CD4-positive, CD25-positive, alpha-beta regulatory T cell (primary cell): ENCODE measurements at places on chromosomes 2 and 18.

GRCh38 chr2:20015482-20016083 lies 3.1 kb upstream of the MATN3 start:
- DNase-seq: peak; percentile 36
- peaks cover 32% of the 10 kb centered on the region for H3K27me3 ChIP-seq
- no peak overlapping the region for H3K27ac ChIP-seq
- H3K4me3 ChIP-seq: no peak overlapping the region
- H3K4me1 ChIP-seq: peaks cover 12% of the 10 kb centered on the region

DNA sequence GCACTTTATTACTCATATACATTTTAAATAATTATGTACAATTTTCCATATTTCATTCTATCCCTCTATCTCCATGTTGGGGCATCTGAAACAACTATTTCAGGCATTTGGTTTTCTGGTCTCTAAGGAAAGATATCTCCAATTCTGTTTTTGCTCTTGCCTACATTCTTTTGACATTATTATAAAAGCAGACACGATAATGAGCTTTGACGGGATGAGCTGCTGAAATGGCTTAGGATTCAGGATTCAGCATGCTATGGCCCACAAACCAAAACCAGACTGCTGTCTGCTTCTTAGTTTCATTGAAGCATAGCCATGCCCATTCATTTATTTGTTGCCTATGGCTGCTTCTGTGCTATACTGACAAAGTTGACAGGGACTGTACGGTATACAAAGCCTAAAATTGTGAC lies 42.7 kb upstream of the GLS start:
- H3K36me3 ChIP-seq: no peaks in the 10 kb centered on the region
- H3K27ac ChIP-seq: no peak overlapping the region
- no peak overlapping the region for H3K4me3 ChIP-seq
- DNase-seq: no peak
- H3K27me3 ChIP-seq: no peaks in the 10 kb centered on the region
- H3K4me1 ChIP-seq: no peaks in the 10 kb centered on the region

- H3K27ac ChIP-seq: no peak overlapping the region
- H3K27me3 ChIP-seq: no peaks in the 10 kb centered on the region
- no peaks in the 10 kb centered on the region for H3K4me1 ChIP-seq
Measured at GRCh38 chr2:237464757-237465391, 22.2 kb upstream of the MLPH start.

DNA sequence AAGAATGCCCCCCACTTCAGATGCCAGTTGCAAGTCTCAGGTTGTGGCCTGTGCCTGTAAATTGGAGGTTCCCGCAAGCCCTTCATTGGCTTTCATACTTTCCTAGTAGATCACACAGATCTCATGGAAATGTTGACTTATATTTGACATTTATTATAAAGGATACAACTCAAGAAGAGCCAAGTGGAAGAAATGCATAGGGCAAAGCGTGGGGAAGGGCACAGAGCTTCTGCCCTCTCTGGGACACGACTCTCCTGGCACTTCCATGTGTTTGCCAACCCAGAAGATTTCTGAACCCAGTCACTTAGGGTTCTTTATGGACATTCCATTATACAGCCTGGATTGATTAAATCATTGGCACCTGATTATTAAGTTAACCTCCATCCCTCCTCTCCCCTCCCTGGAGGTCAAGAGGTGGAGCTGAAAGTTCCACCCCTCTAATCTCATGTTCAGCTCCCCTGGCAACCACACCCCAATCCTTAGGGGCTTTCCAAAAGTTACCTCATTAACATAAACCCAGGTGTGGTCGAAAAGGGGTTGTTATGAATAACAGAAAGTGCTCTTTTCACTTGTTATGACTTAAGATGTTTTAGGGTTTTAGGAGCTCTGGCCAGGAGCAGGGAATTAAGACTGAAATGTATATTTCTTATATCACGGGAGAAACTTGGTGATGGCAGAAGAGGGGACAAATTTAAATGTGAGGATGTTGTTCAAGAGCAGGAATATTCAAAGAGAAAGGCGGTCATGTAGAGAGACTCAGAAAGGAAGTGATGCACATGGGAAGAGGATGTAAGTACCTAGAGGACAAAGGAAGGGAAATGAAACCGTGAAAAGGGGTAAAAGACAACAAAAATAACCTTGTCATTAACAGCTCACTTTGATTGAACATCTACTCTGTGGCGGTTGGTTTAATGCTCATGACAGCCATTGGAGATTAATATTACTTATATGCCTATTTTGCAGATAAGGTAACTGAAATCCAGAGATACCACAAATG lies 31.8 kb downstream of the SP100 start:
- no peaks in the 10 kb centered on the region for H3K27me3 ChIP-seq
- H3K4me1 ChIP-seq: peaks cover 22% of the 10 kb centered on the region
- peak; percentile 69 for DNase-seq

GRCh38 chr2:15673919-15674636 lies 82.4 kb downstream of the DDX1 start:
- no peaks in the 10 kb centered on the region for H3K36me3 ChIP-seq
- no peak overlapping the region for H3K27ac ChIP-seq
- no peaks in the 10 kb centered on the region for H3K4me1 ChIP-seq
- DNase-seq: no peak
- no peak overlapping the region for H3K4me3 ChIP-seq
- no peaks in the 10 kb centered on the region for H3K27me3 ChIP-seq

- H3K27ac ChIP-seq: peak overlapping the region; percentile 86
- peak overlapping the region; percentile 95 for H3K4me3 ChIP-seq
- no peak for DNase-seq
Measured at GRCh38 chr2:85355073-85355410, 473 bp downstream of the ELMOD3 start.

DNA sequence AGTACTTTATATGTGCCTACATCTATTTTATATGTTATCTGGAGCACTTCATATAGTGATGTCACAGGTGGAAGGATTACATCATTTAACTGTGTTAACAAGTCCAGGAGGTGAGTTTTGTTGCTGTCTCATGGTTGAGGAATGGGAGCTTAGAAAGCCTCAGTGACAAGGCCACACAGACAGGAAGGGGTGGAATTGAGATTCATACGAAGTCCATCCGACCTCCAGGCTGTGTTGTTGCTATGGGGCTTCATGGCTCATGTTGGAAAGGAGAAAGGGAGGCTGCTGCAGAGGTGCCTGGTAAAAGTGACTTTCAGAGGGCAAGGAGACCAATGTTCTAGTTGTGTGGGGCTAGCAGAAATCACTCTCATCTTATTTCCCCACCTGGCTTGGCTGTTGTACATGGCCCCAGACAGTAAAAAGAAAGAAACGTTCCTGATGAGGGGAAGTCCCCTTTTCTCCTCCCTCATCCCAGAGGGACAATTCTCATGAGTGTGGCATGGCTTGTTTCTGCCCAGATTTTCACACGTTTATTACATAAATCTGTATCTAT lies 31.0 kb upstream of the GREB1 start:
- no peak overlapping the region for H3K27ac ChIP-seq
- no peak for DNase-seq
- no peaks in the 10 kb centered on the region for H3K4me1 ChIP-seq
- no peak overlapping the region for H3K4me3 ChIP-seq

DNA sequence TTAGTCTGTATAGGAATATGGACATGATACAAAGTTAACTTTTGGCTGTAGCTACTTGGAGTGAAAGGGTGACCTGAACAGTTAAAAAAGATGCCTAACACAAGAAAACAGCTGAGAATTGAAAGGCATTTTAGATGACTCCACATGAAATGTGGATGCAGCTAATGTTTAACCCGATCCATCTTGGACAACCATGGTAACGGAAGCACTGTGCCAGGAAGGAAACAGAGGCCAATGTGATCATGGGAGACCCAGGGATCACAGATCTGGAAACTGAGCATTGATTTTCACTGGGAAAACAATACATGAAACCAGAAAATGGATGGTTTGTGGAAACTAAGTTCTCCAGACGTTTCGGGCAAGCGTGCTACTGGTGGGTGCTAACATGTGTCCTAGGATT lies 669.1 kb downstream of the GALR1 start:
- no peaks in the 10 kb centered on the region for H3K27me3 ChIP-seq
- DNase-seq: no peak
- H3K27ac ChIP-seq: no peak overlapping the region
- H3K4me3 ChIP-seq: no peak overlapping the region
- no peaks in the 10 kb centered on the region for H3K4me1 ChIP-seq

GRCh38 chr2:188181067-188181838 lies 110.4 kb upstream of the GULP1 start:
- no peak for DNase-seq
- H3K27me3 ChIP-seq: no peaks in the 10 kb centered on the region
- H3K4me3 ChIP-seq: no peak overlapping the region
- no peaks in the 10 kb centered on the region for H3K36me3 ChIP-seq
- no peaks in the 10 kb centered on the region for H3K4me1 ChIP-seq

DNA sequence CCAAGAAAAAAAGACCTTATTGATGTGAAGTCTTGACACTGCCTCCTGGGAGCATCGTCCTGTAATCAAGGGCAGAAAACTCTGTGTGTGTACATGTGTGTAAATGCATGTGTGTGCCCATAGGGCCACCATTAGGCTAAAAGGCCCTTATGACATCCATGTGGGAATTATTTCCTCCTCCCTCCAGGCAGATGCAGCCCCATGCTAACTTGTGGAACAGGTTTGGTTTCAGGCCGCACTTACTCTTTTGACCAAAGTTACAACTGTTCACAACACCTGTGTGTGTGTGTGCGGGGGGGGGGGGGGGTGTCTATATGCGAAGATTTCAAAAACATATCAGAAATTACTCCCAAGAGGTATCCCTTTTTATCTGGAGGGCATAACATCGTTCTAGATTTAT lies 87.4 kb upstream of the SLC14A2 start:
- no peaks in the 10 kb centered on the region for H3K4me1 ChIP-seq
- DNase-seq: no peak
- peaks cover 3% of the 10 kb centered on the region for H3K27me3 ChIP-seq
- H3K4me3 ChIP-seq: no peak overlapping the region
- no peak overlapping the region for H3K27ac ChIP-seq

GRCh38 chr18:6747646-6748045 lies 18.1 kb downstream of the ARHGAP28 start:
- no peaks in the 10 kb centered on the region for H3K27me3 ChIP-seq
- DNase-seq: no peak
- H3K27ac ChIP-seq: no peak overlapping the region
- H3K4me1 ChIP-seq: no peaks in the 10 kb centered on the region
- H3K36me3 ChIP-seq: no peaks in the 10 kb centered on the region

DNA sequence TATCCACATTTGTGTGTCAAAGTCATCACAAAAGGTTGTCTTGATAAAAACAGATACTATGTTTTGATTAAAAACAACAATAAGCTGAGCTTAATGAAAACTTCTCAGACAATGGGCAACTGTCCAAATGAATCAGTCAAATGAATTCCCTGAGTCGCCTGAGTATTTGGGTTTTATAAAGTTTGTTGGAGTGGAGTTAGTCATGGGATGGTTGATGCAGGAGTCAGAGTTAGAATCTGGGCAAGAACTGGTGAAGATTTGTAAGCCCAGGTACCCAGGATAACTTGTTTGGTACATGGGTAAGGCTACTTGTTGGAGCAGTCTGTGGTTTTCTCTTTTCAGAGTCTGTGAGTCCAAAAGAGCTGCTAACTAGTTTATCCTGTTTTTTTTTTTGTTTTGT lies 34.4 kb upstream of the RAPGEF4 start:
- DNase-seq: no peak
- H3K27ac ChIP-seq: no peak overlapping the region
- H3K36me3 ChIP-seq: no peaks in the 10 kb centered on the region

- DNase-seq: no peak
- no peak overlapping the region for H3K27ac ChIP-seq
- no peaks in the 10 kb centered on the region for H3K36me3 ChIP-seq
- peaks cover 5% of the 10 kb centered on the region for H3K27me3 ChIP-seq
- no peak overlapping the region for H3K4me3 ChIP-seq
Measured at GRCh38 chr2:200787351-200788120, 24.2 kb upstream of the BZW1 start.

DNA sequence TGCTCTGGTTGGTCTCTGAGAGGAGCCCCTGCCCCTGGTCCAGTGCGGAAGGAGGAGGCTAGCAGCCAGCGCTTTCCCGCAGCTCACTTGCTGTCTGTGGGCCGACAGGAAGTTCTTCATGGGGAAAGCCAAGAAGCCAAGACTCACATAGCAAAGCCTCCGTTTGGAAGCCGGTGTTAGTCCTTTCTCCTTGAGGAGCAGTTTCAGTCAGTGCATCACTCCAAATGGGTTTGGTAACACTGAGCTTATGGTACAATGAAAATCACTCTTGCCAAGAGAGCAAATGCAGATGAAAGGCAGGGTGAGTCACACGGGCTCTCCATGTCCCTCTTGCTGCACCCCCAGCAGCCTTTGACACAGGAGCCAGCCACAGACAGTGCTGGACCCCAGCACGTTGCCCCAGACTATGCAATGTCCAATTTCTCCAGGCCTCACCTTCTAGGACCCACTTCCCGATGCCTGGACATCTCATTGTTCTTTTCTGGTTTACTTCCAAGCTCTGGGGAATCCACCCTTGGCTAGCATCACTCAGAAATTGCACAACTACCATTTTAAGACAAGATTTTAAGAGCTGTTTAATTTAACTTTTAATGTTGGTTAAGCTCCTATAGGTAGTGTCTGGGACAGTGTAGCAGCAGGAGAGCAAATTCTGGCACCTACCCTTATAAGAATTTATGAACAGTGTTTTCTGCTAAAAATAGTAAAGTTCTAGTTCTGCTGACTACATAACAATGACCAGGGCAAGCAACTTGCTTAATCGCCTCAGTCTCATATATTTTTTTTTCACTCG lies 174.9 kb downstream of the ASB1 start:
- H3K4me1 ChIP-seq: no peaks in the 10 kb centered on the region
- H3K36me3 ChIP-seq: no peaks in the 10 kb centered on the region
- peaks cover 3% of the 10 kb centered on the region for H3K27me3 ChIP-seq
- no peak for DNase-seq
- H3K27ac ChIP-seq: no peak overlapping the region

DNA sequence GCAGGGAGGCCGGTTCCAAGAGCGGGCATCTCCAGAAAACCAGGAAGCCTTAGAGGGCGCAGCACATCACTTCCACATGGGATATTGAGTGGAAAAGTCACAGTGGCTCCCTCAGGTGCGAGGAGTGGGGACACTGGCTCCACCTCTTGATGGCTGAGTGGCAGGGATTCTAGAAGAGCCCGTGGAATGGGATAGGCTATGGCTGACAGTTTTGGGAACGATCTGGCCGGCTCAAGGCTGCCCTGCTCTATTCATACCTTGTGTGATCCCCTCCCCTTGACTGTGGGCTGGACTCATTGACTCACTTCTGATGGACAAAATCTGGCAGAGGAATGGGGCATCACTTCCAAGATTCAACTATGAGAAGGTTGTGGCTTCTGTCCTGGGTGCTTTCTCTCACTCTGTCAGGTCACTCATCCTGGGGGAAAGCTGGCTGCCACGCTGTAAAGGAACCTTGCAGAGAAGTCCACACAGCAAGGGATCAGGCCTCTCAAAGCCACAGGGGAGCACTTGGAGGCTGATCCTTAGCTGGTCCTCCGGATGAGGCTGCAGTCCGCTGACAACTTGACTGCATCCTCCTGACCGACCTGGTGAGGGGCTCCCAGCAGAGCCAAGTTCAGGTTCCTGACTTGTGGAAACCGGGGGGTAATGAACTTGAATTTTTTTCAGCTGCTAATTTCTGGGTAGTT lies 46.7 kb upstream of the HS6ST1 start:
- H3K4me1 ChIP-seq: no peaks in the 10 kb centered on the region
- no peaks in the 10 kb centered on the region for H3K36me3 ChIP-seq
- H3K27ac ChIP-seq: no peak overlapping the region
- no peaks in the 10 kb centered on the region for H3K27me3 ChIP-seq
- DNase-seq: no peak

- no peak for DNase-seq
- peaks cover 2% of the 10 kb centered on the region for H3K36me3 ChIP-seq
- peaks cover under 1% of the 10 kb centered on the region for H3K27me3 ChIP-seq
- no peak overlapping the region for H3K4me3 ChIP-seq
- H3K4me1 ChIP-seq: peaks cover 8% of the 10 kb centered on the region
Measured at GRCh38 chr2:95531254-95531771, 46.8 kb upstream of the TRIM43B start.

- no peaks in the 10 kb centered on the region for H3K36me3 ChIP-seq
- no peak for DNase-seq
- no peaks in the 10 kb centered on the region for H3K27me3 ChIP-seq
- no peak overlapping the region for H3K27ac ChIP-seq
Measured at GRCh38 chr18:9735879-9736278, 27.8 kb downstream of the RAB31 start.
